ENCODE measurements at places on chromosomes 6 and 20. TPM values are rescaled to one million over a fixed set of nuclear protein-coding genes. Genes with fewer than 3 reads are reported as not detected.

The OR2H1 gene
- total RNA-seq, result not detected

The FAM217A gene
- not detected for total RNA-seq

- no peak for DNase-seq
These were observed 223.7 kb upstream of the SULF2 start for GRCh38 chr20:48008850-48009515.

GRCh38 chr20:25389858-25390537 is 637 bp downstream of the ABHD12 start:
- DNase-seq, result peak; percentile 70

DNA sequence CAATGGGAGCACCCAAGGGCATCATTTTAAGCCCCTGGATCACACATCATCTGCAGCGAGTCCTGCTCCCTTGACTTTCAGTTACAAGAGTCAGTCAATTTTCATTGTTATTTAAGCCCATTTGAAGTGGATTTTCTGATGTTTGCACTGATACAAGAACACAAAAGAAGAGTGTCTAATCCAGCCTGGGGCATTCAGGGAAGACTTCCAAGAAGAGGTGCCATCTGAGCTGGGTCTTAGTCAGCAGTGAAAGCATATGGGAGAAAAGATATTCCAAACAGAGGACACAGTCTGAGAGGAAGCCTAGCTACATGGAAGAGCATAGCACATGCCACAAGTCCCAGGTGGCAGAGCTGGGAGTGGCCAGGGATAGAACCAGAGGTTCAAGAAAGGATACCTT is 10.4 kb upstream of the FOXP4 start:
- DNase-seq, result no peak

DNA sequence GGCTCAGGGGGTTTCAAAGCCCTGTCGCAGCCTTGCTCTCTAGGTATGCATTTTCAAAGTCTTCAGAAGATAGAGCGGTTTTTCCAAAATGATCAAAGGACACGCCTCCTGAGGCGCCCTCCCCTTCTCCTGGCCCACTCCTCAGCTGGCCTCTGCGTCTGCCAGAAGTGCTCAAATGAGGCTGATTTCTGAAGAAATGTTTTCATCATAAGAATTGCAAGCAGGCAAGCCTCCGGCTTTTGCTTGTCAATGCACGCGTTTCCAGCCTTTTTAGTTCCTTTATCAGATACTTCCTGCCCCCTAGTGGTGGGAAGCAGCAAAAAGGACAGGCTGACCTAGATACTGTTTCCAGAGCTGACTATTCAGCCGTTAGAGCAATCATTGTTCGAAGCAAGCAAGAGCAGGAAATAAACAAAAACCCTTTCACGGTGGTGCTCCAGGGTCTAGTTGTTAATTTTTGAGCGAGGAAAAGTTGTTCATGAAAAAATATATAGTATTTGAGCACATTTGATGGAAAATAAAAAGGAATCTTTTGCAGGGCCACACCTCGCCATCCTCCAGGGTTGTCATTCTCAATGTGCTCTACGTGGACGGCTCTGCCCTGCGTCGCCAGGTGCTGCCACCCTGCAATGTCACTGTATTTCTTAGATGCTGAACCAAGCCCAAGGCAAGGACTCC is 93.4 kb upstream of the ASF1A start:
- DNase-seq, result peak; percentile 73

- DNase-seq, result no peak
These were observed 911.1 kb upstream of the MAN1A1 start for GRCh38 chr6:120260636-120261035.

The LRFN2 gene
- total RNA-seq, result not detected

GRCh38 chr20:8447262-8448120 is 315.4 kb downstream of the PLCB1 start:
- peak; percentile 9 for DNase-seq

- no peak for DNase-seq
These were observed 153.5 kb downstream of the ZMYND8 start for GRCh38 chr20:47202733-47203667.

DNA sequence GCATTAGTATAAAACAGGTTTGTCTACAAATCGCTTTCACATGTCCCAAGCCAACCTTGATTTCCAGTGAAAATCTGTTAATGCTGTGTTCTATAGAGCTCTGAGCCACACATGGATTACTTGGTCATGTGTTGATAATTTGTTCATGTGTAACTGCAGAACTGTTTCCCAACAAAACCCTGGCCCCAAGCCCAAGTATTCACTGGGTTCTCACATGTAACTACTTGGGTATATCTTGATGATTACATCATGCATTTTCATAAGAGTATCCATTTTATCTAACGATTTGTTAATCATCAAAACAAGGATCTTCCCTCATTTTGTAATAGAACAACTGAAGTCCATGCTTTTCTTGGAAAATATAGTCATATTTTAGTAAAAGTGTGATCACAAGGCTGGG is 657.6 kb downstream of the PRKN start:
- no peak for DNase-seq

The VWA7 gene
- total RNA-seq, result 1.5 TPM

- DNase-seq, result no peak
These were observed 153.1 kb downstream of the GMPR start for GRCh38 chr6:16391451-16391912.

DNA sequence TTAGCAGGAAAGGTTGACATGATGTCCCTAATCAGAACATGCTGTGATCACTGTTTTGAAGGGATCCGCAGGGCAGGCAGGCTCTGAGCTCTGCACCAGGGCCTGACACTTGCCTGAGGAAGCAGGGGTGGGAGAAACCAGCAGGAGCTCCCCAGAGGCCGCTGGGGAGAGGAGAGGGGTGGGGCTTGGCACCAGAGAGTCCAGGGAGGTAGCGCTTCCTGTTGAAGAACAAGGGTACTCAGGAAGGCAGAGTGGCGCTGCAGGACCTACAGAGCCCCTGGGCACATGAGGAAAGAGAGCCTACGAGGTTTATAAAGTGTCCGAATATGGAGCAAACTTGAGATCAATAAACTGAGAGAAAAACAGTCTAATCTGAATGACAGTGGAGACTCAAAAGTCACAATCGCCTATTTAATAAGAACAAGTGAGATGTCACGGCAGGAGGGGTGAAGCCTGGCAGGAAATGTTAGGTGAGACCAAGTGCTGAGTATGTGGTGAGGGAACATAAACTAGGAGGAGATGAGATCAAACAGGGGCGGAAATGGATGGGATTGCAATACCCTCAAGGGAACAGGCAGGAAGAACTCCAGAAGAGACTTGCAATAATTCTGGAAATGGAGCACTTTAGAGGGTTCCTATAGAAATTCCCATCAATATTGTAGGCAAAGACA is 5.8 kb upstream of the TBXT start:
- no peak for DNase-seq

DNA sequence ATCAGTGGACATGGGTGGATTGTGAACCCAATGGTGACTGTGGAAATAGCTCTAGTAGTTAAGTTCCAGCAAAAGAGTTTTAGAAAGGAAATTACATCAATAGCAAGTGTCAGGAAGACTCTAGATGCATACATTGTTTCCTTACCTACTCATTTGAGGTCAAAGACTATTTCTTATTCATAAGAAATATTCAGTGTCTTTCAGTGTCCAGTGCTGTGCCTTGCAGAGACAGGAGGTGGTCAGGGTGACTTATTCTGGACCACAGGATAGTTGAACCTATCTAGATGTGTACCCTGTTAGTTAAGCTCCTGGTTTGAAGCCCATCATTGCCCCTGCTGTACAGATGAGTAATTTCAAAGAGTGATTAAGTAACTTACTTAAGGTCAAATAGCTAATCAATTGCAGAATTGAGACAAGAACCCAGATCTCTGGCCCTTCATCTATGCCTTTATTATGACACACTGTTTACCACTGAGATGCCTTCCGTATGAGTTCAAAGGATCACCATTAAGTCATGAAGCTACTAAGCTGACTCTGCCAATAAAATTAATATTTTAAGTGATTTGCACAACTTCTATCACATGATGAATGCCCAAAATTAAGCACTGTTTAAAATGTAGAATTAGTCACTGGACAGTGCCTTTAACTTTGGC is 136.1 kb downstream of the PDSS2 start:
- no peak for DNase-seq

DNA sequence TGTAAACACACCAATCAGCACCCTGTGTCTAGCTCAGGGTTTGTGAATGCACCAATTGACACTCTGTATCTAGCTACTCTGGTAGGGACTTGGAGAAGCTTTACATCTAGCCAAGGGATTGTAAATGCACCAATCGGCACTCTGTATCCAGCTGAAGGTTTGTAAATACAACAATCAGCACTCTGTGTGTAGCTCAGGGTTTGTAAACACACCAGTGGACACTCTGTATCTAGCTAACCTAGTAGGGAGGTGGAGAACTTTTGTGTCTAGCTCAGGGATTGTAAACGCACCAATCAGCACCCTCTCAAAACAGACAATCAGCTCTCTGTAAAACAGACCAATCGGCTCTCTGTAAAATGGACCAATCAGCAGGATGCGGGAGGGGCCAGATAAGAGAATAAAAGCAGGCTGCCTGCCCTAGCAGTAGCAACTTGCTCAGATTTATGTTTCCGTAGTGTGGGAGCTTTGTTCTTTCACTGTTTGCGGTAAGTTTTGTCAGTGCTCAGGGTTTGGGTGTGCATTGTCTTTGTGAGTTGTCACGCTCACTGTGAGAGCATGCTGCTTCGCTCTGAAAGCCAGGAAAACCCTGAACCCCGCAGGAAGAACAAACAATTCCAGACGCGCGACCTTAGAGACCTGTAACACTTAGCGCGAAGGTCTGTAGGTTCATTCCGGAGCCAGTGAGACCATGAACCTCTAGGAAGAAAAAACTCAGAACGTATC is 37.0 kb downstream of the RIOK1 start:
- DNase-seq, result no peak

- DNase-seq, result no peak
These were observed 12.2 kb upstream of the HBS1L start for GRCh38 chr6:135066806-135067205.

The CAGE1 gene
- total RNA-seq, result 0.26 TPM

DNA sequence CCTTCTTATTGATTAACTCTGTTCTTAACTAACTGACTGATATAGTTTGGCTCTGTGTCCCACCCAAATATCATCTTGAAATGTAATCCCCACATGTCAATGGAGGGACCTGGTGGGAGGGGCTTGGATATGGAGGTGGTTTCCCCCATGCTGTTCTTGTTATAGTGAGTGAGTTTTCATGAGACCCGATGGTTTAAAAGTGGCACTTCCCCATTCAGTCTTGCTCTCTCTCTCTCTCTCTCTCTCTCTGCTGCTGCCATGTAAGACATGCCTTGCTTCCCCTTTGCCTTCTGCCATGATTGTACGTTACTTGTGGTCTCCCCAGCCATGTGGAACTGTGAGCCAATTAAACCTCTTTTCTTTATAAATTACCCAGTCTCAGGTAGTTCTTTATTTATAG is 81.8 kb upstream of the SPACA1 start:
- no peak for DNase-seq

DNA sequence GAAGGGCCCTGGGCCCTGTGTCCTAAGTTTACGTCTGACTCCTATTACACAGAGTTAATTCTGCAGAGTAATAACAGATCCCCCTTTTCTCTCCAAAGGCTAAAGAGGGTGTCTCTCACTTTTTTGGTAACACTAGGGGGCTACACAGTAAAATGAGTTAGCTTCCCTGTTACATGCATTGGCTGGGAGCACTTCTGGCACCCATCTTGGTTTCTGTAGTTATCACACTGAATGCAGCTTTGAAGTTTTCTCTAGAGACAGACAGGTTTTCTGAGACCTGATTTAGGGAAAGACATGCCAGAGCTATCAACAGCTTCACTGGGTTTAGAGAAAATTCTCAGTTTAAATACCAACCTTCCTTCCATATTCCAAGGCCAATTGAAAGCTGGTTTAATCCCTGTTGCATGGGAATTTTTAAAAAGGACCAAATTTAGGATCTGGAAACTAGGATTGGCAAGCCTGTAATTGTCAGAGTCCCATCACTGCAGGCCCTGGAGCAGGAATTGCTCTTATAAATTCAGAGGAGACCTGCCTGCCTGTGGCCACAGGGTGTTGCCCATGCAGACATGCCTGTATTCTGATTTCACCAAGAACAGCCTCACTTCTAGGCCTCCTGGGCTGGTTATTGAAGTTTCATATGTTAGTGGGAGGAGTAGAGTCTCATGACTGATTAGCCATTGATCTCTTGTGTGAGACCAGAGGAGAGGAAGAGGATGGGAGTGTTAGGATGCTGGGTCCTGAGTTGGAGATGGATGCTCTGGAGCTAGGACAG is 29.4 kb downstream of the RNF8 start:
- no peak for DNase-seq

Data from Caco-2 (cell line).